ENCODE measurements at places on chromosomes 2 and 18.

GRCh38 chr18:23451011-23451410 lies 2.1 kb upstream of the RIOK3 start:
- no peak for DNase-seq

DNA sequence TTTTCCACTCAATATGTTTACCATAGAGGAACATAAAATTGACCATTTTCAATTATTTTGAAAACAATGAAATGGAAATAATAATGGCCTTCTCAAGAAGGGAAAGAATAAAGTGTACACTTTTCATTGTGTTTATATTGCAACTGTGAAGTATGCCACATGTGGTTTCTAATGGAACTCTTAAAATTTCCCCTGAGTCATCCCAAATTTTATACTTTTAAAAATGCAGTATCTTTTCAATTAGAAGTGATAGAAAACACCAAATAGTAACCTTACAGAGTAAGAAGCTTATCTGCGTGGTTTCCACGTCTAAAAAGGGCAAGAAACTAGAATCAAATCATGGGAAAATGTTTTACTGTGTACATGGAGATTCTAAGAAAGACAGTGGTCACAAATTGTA lies 70.0 kb downstream of the SCG2 start:
- DNase-seq, result no peak

GRCh38 chr2:226669249-226669648 lies 130.4 kb downstream of the IRS1 start:
- DNase-seq, result no peak

GRCh38 chr2:98912221-98912851 lies 23.7 kb downstream of the CRACDL start:
- DNase-seq, result no peak

DNA sequence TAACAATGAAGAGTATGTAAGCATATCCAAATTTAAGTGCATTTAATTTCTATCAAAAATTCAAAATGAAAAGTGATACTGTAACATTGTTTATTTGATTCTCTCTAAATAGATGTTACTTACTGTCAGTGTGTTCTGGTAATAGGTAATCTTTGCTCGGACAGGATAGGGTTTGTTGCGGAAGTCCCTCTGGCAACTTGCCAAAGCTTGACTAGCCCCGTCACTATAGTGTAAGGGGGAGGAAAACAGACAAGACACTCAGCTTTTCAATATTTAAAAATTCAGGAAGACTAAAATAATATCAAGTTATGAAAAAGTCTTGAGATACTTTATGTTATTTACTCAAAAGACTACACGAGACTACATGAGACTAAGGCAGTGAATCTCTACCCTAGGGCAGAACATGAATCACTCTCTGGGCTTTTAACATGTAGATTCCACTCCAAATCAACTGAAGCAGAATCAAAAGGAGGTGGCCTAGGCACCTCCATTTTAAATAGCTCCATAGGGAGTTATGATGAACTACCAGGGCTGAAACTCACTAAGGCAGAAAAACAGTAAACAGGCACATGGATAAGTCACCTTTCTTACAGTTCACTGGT lies 5.9 kb downstream of the LMAN1 start:
- no peak for DNase-seq

- no peak for DNase-seq
Measured at GRCh38 chr2:216298719-216299495, 73.4 kb downstream of the MARCHF4 start.

DNA sequence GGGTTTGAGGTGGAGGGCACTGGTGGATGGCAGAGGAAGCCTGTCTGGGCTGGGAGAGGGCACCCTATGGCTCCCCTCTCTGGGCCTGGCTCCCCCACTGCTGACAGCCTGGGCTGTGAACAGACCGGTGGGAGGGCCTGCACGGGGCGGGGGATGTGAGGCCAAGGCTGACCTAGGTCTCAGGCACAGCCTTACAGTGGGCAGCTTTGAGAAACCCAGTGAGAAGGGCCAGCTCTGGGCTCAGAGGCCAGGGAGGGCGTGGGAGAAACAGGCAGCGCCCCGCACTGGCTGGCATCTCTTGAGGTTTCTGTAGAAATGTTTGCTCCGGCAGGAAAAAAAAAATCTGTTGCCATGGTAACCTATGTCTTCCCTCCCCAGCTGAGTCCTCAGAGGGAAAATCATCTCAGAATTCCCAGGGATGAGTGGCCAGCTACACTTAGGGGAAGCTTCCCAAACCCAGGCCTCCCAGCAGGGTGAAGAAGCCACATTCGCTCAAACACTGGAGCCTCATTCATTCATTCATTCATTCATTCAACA lies 71.7 kb upstream of the TAF1B start:
- no peak for DNase-seq

- peak; percentile 22 for DNase-seq
Measured at GRCh38 chr2:9206991-9207640, 504 bp downstream of the ASAP2 start.

DNA sequence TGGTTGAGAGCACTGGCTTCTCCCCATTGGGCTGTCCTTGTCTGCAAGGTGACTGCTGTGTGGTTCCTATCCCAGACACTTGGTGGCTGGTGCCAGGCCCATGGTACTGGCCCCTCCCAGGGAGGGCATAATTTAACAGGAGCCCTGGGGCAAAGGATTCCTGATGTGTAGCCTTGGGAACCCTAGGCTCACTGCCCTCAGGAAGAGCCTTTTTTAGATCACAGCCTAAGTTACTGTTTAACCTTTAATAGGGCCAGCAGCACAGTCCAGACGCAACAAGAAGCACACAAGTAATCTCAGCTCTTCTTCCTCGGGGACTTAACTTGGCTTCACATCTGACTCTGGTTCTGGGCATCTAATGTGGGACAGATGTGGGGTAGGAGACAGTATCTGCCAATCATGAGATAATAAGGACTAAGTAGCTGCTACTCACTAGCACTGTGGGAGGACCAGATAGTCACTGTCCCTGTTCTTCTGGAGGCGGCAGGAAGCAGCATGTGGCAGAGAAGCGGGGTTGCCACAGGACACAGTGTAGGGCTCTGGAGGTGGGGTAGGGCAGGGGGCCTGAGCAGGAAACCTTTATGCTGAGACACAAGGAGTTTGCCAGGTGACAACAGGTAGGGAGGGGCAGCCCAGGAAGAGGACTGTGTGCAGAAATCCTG lies 136.3 kb downstream of the TMEM17 start:
- DNase-seq, result no peak

- DNase-seq, result no peak
Measured at GRCh38 chr18:23378302-23378686, 74.8 kb upstream of the RIOK3 start.

GRCh38 chr2:130916438-130916705 lies 79.7 kb downstream of the ARHGEF4 start:
- no peak for DNase-seq

- DNase-seq, result peak; percentile 48
Measured at GRCh38 chr18:25896178-25896780, 194.1 kb downstream of the SS18 start.

- DNase-seq, result no peak
Measured at GRCh38 chr2:230907361-230908091, 17.5 kb downstream of the GPR55 start.

DNA sequence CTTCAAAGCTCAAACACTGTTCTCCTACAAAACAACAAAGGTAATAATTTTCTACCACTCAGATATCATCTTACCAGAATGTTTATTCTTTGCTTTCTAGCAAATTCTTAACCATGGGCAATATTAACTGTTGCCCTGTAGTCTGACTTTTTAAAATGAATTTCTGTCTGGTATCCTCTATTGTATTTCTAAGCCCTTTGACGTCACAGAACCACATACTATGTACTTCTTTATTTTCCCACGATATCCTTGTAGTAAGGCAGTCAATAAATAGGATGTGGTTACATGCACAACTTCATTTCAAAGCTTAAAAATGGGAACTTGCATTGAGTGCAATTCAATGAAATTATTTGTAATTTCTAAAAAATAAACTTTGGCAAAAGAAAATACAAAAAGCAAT lies 58.7 kb downstream of the THADA start:
- DNase-seq, result no peak

GRCh38 chr18:5144629-5145028 lies 52.4 kb downstream of the AKAIN1 start:
- DNase-seq, result no peak

- no peak for DNase-seq
Measured at GRCh38 chr2:233387667-233388528, 33.6 kb downstream of the DGKD start.

DNA sequence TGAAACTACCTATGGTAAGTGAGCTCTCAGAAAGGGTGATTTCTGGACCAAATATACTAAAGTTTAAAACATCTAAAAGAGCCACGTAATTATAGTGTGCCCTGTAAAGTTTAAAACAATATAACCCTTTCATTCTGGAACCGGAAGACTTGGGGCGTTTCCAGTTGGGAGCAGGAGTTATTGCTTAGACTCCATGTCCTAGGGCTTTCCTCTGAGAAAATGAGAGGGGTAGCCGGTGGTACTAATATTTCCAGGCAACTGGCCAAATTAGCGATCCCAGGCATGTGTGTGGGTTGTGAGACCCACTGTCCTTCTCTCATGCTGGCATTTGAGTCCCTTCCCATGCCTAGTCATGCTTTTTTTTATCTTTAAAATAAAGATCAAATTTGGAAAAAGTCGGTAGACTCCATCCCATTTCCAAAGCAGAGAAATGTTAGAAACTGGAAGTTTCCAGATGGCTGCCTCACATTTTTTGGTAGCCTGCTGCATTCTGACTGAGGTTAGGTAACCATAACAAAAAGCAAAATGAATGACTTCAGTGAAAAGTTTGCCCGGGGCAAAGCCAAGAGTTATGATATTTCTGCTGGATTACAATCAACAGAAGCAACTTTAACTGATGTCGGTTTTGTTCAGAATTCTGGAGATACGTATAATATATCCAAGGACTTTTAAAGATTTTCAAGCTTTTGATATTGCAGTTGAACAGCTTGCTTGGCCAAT lies 227.4 kb downstream of the SS18 start:
- DNase-seq, result no peak
